Caco-2 (cell line): ENCODE measurements at places on chromosomes 5 and 9.

DNA sequence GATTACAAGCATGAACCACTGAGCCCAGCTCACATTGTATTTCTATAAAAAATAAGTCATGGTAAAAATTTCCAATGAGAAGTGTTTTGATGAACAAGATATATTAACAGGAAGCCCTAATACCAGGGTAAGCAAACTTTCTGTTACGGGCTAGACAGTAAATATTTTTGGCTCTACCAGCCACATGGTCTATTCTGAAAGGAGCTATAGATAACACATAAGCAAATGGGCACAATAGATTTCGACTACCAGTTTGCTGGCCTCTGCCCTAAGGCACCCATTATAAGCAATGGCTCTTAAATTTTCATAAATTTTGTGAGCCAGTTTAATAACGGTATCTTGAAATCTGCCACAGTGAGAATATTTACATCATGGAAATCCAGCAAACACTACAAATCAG lies 8.1 kb downstream of the UBQLN1 start:
- DNase-seq: no peak

GRCh38 chr5:29157975-29158374 lies 2035.5 kb upstream of the CDH6 start:
- no peak for DNase-seq

GRCh38 chr9:6433410-6433809 lies 20.4 kb downstream of the UHRF2 start:
- DNase-seq: no peak

- DNase-seq: no peak
Measured at GRCh38 chr9:4515958-4516375, 25.7 kb downstream of the SLC1A1 start.

DNA sequence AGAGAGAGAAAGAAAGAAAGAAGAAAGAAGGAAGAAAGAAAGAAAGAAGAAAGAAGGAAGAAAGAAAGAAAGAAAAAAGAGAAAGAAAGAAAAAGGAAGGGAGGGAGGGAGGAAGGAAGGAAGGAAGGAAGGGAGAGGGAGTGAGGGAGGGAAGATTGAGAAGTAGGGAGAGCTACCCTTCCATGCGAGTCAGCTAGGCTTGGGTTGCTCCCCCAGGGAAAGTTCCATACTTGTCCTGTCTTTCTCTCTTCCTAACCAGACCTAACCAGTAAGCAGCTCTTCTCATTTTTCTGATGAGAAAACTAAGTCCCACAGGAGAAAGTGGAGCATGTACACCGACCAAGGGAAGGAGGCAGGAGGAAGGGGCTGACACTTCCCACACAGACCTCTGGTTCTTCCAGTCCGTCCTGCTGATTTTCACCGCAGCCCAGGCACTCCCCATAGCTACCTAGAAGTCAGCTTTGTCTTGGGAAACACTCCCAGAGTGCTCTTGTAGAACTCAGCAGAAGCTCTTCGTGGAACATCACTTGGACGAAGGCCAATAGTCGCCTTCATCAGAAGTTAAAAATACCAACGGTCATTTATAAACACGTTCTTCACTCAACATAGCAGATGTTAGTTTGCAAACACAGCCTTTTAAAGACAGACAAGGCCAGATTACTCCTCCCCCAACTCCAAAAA lies 29.0 kb upstream of the ENTREP1 start:
- DNase-seq: no peak

DNA sequence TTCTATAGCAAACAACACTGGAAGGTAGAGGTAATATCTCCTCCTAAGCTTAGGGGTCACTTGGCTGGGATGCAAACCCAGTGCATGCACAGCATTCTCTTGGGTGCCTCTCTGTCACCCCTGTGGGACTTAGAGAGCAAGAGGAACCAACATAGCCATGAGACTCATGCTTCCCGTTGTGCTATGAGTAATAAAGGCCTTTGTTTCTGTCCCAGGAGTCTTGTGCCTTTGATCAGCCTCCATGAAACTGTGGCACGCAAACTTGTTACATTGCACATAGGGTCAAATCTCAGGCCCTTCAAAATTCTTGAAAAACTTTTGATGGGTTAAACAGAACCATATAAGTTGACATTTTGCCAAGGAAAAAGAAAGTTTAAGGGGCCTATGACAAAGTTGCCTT lies 272.8 kb downstream of the TAF11L14 start:
- DNase-seq: no peak

GRCh38 chr9:122200960-122201595 lies 27.7 kb downstream of the LHX6 start:
- DNase-seq: no peak

GRCh38 chr9:3733039-3733408 lies 207.2 kb upstream of the RFX3 start:
- no peak for DNase-seq

- no peak for DNase-seq
Measured at GRCh38 chr5:90402521-90403255, 6.9 kb downstream of the CETN3 start.

DNA sequence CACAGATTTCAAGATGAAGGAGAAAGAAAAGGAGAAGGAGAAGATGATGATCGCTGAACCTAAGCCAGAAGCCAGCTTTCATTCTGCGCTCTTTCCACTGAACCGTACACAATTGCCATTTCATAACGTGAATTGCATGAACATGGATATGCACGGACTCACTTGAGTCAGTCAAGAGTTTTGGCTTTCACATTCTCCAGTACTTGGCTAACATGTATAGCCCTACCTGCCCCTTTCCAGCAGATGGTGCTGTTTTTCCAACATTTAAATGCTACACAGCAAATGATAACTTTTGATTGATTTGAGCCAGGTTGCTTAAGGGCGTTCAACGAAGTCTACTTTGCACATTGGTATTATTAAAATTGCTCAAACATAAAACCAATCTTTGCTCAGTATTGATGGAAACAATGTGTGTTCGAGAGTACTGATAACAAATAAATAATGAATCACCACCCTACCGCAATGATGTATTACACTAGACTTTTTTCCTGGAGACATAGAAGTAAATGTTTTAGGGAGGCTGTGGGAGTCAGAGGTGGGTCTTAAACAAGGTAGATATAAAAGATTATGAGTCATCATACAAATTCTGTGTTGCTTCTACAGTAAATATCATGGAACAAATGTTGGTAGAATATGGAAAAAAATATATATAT lies 196.4 kb downstream of the TRPM3 start:
- peak; percentile 19 for DNase-seq

DNA sequence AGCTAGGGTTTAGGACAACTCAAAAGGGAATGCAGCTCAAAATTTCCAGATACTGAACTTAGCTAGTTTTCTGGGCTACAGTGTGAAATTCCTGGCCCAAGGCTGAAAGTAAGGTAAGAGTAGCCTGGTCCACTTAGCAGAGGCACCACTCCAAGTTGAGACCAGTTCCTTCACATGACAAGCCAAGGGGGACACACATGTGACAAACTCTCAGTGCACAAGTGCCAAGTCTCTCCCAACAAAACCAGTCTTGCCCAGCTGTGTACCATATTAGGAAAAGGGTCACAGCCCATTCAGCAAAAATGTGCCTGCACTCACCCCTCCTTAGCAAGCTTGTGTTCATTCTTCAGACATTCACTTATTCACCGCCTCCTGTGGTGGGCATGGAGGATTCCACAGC lies 27.8 kb downstream of the KLHL3 start:
- no peak for DNase-seq

DNA sequence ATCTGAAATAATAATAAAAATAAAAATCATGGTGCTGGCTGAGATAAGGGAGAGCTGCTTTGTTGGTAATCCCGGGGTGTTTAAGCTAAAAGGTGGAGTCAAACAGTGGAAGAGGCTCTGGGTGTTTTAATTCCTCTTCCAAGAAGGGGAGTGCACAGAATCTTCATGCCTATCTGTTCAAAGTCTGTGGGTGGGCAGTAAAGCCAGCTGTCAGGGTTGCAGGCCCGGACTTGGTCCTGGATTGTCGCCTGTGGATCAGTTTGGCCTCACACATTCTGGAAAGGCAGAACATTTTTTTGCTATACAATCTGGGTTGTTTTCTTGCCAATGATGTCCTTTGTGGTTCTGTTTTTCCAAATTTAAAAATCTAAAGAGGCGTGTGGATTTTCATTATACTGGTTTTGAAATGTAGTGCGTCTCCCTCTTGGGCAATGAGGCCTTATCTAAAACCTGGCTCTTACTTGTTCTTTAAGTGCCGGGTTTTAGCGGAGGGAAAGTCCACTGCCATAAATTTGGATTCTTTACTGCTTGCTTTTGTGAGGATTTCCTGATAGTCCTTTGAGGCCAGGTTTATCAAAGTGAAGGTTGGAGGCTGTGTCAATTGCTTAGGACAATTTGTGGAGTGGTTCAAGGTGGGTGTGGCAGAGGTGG lies 5.8 kb downstream of the ANKDD1B start:
- peak; percentile 72 for DNase-seq

GRCh38 chr9:132472199-132472598 lies 62.2 kb downstream of the CFAP77 start:
- no peak for DNase-seq

DNA sequence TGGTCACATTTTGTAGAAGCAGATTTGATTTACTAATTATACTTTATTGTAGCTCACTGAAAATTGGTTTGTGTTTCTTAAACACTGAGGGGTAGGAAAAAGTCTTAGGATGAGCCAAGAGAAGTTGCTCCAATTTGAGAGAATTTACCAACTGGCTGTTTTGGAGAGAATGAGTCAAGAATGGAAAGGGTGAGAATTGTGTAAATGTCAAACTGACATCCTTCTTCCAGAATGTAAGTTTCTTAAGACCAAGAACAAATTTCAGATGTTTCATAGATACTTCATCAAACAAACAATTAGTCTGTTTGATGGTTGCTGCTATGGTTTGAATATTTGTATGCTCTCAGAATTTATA lies 106.2 kb upstream of the TXNDC8 start:
- DNase-seq: no peak
